ENCODE measurements at places on chromosomes 3 and 15.

- no peak for DNase-seq
Observed at GRCh38 chr15:88707771-88708654, 69.2 kb downstream of the ISG20 start.

- no peak for DNase-seq
Observed at GRCh38 chr3:142628801-142629200, 32.6 kb downstream of the PLS1 start.

GRCh38 chr3:54358316-54358715 lies 236.0 kb downstream of the CACNA2D3 start:
- no peak for DNase-seq

- DNase-seq: no peak
Observed at GRCh38 chr3:177357352-177358090, 160.2 kb upstream of the TBL1XR1 start.

GRCh38 chr3:46709721-46710120 lies 7.9 kb downstream of the PRSS50 start:
- no peak for DNase-seq

GRCh38 chr15:93180656-93181055 lies 91.6 kb upstream of the RGMA start:
- DNase-seq: no peak

GRCh38 chr15:63715818-63716217 lies 117.9 kb downstream of the HERC1 start:
- DNase-seq: no peak

DNA sequence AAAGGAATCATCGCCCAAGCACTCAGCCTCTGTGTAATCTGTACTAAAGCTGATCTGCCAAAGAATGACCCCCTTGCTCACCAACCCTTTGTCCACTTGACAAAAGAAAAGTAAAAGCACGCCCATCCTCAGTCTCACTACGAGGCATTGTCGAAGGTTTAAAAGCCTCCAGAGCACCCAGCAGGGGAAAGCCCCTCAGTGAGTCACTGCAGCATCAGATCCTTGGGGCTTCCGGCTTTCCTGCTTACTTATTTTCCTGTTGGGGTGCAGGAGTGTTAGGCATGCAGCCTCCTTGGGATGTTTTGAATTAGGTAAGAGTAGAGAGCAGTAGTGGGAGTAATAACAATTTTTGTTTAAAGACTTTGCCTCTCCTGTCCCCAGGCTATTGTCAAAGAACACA lies 216.1 kb downstream of the MTHFS start:
- no peak for DNase-seq

Measured in NCI-H1694 (cell line).